ENCODE measurements at places on chromosomes 5 and 9.

- no peak for DNase-seq
Observed at GRCh38 chr9:114059047-114059803, 18.9 kb downstream of the AMBP start.

- DNase-seq, result no peak
Observed at GRCh38 chr5:11390291-11390767, 513.9 kb downstream of the CTNND2 start.

- DNase-seq, result no peak
Observed at GRCh38 chr5:69042500-69042899, 51.3 kb upstream of the SLC30A5 start.

GRCh38 chr9:120778758-120779157 lies 14.5 kb downstream of the FBXW2 start:
- no peak for DNase-seq

GRCh38 chr9:123460091-123460490 lies 104.1 kb downstream of the CRB2 start:
- no peak for DNase-seq

GRCh38 chr5:38634568-38635369 lies 78.3 kb upstream of the LIFR start:
- DNase-seq, result no peak

GRCh38 chr5:170147753-170148264 lies 42.1 kb downstream of the FOXI1 start:
- no peak for DNase-seq

All from stimulated activated CD8-positive, alpha-beta memory T cell treated with anti-CD3 and anti-CD28 coated beads, Interleukin-7, amount 100 ng/mL, for 1 hour (primary cell).